H7 (cell line): ENCODE measurements at places on chromosomes 2 and 18. TPM values are rescaled to one million over a fixed set of nuclear protein-coding genes. Genes with fewer than 3 reads are reported as not detected.

The LRATD1 gene
- 1.1 and 1.3 TPM in 2 replicates for total RNA-seq

The WBP1 gene
- total RNA-seq: 81.0 and 88.9 TPM in 2 replicates

The ZBTB14 gene
- 15.1 and 19.9 TPM in 2 replicates for total RNA-seq

GRCh38 chr2:60028849-60029565 lies 524.4 kb downstream of the BCL11A start:
- DNase-seq: no peak

DNA sequence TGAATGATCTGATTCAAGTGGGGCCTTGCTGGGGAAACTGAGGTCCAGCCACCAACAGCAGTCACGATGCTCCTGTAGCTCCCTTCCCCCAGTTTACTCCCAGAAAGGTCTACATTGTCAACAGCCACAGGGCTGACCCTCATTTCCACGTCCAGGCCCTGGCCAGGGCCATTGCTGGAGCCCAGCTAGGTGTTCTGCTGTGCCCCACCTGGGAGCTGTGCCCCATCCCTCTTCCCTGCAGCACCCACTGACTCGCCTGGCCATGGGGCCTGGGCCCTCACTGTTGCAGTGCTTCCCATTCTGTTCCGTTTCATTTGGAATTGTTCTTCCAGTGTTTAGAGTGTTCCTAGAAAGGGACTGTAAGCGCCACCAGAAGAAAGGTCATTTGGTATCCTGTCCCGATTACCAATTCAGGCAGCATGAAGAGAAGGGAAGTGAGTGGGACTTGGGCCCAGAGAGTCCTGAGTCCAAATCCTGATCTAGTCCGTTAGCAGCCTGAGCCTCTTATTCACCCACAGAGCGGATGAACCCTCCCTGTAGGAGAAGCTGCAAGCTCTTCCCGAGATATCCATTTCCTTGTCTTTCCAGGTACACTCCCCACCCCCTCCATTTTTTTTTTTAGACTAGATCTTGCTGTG lies 73.1 kb upstream of the HPCAL1 start:
- DNase-seq: peak; percentile 31

DNA sequence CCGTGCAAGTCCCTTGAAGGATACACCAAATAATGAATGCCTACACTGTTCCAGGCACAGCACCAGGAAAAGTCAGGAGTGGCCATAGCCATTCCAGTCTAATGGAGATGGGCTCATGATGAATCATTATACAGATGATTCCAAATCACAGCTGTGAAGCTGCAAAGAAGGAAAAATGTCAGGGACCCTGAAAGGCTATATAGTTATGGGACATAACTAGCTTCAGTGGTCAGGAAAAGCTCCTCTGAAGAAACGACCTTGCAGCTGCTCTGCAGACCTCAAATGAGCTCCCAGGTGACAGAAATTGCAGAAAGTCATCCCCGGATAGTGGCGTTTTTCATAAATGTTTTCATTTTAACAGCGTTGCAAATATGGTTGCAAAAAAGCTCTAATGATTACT lies 200.8 kb downstream of the PTGR3 start:
- no peak for DNase-seq
